ENCODE measurements at places on chromosomes 6 and 20. TPM values are rescaled to one million over a fixed set of nuclear protein-coding genes. Genes with fewer than 3 reads are reported as not detected.

Gene MEI4
- not detected for total RNA-seq

Gene TCF21
- total RNA-seq: not detected

Gene PCK1
- total RNA-seq: not detected

Gene TBXT
- total RNA-seq: not detected

Gene CENPB
- 94.1 TPM for total RNA-seq

Gene NKAIN2
- total RNA-seq: not detected

Gene CST4
- total RNA-seq: not detected

Gene TBX18
- not detected for total RNA-seq

Measured in A172 (cell line).